Stimulated activated CD4-positive, alpha-beta T cell treated with anti-CD3 and anti-CD28 coated beads, Interleukin-1b, Interleukin-23, amount 100 ng/mL, for 24 hours (primary cell): ENCODE measurements at places on chromosomes 6 and 20.

GRCh38 chr6:68975064-68975463 lies 340.0 kb downstream of the ADGRB3 start:
- DNase-seq, result no peak

DNA sequence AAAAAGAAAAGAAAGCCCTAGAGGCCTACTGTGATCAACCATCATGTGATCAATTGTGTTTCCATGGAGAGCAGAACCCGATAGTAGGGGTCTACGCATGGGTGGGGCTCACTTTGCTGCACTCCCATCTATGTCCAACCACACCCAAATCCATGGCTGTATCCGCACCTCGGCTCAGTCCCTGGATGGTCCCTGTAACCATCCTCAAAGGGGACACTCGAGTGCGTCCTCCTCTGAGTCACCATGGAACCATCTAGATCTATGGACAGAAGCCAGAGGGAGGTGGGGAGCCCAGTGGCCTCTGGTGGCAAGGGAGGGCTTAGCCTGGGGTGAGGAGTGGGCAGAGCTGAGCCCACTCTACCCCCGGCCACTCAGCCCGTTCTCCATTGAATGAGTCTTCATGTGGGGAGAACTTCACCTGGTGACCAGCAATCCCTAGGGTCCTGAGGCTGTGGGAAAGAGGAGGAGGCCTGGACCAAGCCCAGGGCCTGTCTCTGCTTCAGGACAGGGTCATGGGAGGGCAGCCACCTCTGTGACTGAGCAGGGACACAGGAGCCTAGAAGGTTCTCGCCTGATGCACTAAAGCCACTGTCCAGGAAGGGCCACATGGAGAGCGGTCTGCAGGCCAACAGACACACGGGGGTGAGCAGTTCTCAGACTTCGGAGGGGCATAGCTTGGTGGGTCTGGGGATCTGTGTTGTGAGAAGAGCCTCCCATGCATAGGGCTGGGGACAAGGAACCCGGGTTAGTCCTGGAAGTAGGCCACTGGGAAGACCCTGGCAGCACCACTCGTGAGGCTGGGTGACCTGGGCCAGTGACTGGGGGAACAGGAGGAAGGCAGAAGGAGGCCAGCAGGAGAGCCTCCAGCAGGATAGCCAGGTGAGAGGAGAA lies 19.3 kb downstream of the RAET1L start:
- DNase-seq, result no peak

DNA sequence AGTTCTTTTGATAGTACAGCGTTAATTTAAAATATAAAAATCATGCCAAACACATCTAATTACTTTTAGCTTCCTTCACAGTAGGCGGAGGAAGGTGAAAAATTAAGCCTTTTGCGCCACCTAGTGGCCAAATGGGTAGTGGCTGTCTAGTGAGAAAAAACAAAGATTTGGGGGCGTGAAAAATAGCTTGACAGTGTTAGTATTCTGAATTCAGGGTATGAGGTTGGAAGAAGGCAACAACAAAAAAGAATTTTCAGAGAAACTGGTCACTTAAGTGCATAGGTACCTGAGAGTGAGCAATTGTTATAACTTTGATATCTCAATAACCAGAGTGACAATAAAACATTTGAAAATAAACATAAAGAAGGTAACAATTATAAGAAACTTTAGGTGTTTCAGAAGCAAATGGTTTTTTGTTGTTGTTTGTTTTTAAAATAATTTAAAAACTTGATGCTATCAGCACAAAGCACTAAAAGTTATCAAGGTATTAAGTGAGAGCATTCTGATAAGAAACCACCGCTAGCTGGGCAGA lies 14.3 kb downstream of the PSMB9 start:
- peak; percentile 74 for DNase-seq

DNA sequence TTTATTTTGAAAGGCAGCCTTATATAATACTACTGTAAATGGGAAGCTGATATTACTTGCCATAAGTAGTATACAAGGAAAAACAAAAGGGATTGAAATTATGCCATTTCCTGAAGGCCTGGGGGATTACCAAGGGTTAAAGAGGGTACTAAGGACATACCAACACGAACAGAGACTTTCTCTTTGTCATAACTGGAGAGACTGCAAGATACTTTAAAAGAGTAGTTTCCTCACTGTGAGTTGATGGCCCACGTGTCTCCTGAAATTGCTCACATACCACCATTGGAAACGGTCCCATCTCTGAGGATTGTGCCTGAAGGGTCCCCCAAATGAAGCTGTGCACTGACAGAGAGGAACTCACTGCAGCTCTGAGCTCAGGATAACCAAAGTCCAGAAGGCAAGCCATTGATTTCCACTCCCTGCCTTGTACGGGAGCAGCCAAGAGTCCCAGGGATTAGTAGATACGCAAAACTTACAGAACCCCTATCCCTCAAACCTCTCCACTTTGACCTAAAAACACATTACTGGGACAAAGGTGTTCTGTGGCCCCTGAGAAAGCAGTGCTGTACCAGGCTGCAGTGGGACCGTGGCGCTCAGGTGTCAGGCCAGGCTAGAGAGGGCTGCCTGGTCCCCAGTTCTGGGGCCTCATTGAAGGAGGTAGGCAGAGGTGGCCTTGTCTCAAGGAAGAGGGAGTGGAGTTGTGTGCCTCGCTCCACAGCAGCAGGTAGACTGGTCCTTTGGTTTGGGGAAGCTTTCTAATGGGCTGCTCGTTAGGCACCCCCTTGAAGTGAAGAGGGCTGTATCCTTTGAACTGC lies 15.2 kb downstream of the PSMG4 start:
- no peak for DNase-seq

GRCh38 chr20:64200740-64201139 lies 36.5 kb downstream of the MYT1 start:
- no peak for DNase-seq

DNA sequence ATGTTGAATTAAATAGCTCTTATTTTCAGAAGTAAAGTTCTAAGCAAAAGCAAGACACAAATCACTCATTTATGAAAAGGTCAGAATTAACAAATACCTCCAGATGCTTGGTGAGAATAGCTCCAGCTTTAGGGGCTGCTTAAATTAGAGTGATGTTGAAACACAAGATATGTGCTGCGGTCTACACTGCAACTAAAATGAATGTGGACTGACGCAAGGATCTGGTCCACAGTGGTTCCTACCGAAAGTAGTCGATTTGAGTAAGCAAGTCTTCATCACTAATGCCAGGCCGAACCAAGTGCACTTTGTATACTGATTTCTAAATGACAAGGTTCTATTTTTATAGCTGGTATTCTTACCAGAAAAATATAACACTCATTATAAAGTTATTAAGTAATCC lies 96.3 kb downstream of the PRDM1 start:
- DNase-seq, result no peak

DNA sequence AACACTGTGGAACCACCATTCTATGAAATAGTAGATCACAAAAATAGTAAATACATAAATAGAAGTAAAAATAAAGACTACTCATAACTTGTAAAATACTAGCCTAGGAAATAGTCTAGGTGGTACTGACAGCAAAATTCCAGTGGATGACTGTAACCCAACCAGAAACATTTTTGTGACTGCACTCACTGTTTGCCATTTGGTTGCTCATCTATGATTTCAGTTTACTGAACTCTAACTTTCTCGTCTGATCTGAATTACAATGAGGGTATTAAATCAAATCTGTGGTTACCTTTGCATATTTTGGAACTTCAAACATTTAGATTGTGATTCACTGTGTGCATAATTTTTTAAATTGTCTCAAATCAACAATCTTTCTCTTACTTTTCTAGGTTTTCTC lies 151.1 kb downstream of the KHDC1L start:
- no peak for DNase-seq

DNA sequence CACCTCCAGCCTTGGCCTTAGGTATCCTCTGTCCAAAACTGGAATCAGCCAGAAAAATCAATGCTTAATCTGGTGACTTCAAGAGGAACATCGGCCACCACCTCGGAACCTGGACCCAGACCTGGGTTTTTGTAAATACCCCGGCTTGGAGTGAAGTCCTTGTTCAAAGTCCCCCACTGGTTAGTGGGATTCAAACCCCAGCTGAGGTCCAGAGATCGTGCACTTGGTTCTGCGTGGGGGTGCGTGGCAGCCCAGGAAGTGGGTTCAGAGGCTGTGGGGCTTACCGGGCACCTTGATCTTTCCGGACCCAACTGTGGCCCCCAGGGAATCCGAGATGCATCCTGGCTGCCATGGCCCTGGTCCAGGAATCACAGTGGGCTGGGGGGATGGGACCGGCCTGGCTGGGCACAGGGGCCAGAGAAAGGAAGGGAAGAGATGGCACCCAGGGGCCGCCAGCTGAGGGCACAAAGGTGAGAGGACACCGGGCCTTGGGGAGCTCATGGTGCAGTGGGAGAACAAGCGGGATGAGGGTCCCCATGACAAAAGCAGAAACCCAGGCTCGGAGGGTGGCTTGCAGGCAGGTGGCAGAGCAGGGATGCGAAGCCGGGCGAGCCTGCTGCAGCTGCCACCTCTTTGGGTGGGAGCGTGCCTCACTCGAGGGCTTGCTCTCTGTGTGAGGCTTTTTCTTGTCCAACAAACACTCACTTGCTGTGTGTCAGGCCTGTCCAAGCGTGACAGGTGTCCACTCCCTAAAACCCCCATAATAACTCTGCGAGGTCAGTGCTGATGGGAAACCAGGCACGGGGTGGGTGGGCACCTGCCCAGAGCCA lies 27.7 kb downstream of the ZBP1 start:
- no peak for DNase-seq

DNA sequence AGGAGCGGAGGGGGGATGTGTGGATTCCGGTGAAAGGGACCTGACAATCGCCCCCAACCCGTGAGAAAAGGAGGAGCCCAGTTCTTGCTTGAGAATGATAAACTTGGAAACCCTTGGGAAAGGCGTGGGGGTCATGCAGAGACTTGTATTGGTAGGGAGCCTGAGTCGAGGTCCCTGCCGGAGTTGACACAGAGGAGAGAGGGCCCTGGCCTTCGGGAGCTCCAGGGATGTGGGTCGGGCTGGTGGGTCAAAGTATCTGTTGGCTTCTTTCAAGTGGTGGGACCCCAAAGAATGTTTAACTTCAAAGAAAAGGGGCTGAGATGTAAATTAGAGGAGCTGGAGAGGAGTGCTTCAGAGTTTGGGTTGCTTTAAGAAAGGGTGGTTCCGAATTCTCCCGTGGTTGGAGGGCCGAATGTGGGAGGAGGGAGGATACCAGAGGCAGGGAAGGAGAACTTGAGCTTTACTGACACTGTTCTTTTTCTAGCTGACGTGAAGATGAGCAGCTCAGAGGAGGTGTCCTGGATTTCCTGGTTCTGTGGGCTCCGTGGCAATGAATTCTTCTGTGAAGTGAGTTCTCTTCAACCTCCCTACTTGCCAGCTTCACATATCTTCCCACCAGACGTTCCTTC lies 571 bp downstream of the CSNK2B start:
- DNase-seq, result no peak

- no peak for DNase-seq
These were observed 44.6 kb downstream of the ALDH5A1 start for GRCh38 chr6:24539416-24539815.

DNA sequence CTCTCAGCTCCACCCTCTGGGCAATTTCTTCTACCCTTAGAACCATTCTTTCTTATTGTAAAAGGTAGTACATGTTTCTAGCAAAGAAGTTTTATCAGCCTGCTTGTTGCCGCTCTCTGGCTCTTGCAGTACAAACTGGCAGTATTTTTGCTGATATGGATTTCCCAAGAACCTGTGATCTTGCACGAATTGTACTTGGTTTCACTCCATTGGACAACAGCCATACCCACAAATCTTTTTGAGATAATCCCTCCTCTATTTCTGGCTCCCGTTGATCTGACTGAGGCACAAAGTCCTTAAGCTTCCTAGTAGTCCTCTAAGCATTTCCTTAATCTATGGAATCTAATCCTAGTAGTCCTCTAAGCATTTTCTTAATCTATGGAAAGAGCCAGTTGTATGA lies 487.0 kb upstream of the PTCHD4 start:
- DNase-seq, result no peak

- no peak for DNase-seq
These were observed 31.0 kb downstream of the SNX9 start for GRCh38 chr6:157853902-157854502.

- no peak for DNase-seq
These were observed 107.4 kb downstream of the SAMD5 start for GRCh38 chr6:147615659-147616456.

GRCh38 chr20:63736893-63737694 lies 630 bp downstream of the LIME1 start:
- DNase-seq, result no peak

DNA sequence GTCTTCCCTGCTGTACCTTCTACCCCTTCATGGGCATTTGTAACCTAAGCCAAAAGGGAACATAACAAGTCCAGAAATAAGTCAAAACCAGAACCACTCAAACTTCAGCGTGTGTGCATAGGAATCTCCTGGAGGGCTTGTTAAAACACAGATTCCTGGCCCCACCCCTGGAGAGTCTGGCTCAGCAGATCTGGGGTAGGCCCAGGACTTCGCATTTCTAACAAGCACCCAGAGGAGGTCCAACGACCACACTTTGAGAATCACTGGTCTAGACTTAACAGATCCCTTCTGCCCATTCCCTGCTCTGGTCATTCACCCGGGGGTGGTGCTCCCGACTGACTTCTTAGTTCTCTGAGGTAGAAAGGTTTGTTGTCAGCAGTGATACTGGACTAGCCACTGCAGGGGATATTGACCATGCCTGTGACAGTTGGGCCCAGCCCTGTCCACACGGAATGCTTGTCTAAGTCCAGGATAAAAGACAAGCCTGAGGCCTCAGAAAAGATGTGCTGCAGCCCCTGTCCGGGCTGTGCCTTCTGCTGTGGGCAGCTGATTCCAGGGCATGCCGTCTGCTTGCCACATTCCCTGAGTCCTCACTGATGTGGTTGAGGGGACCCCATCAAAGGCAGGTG lies 68.6 kb downstream of the SYNJ2 start:
- DNase-seq, result no peak

- DNase-seq, result no peak
These were observed 25.3 kb upstream of the CHD6 start for GRCh38 chr20:41643504-41643938.

GRCh38 chr6:111662072-111662793 lies 56.6 kb upstream of the TRAF3IP2 start:
- DNase-seq, result no peak

DNA sequence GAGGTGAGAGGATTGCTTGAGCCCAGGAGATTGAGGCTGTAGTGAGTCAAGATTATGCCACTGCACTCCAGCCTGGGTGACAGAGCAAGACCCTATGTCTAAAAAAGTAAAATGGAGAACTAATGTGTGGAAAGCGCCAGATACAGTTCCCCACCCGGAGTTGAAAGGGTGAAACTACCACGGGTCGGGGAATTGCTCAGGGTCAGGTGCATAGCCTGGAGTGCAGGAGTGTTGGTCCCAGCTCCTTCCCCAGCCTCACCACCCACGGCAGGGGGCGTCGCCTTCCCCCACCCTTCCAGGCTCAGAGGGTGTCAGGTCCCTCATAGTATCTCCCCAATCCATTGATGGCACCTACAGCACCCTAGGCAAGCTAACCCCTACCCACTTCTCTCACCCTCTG lies 26.1 kb downstream of the C20orf203 start:
- DNase-seq, result no peak

DNA sequence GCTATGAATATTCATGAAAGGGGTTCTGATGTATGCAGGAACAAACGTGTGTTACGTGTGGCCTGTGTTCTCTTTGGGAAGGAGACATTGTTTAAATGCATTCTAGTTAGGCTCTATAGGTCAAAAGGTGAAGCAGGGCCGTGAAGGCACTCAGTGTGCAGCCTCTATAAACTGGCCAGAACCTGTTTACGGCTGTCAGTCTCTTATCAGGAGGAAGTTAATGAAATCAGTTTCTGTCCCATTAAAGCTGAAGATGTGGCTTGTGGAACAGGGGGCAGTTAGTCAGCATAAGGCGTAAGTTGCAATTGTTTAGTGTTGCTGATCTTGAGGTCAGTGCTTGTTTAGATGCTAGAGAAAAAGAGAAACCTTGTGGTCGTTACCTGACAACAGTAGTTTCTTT lies 111.5 kb upstream of the KCNG1 start:
- no peak for DNase-seq
